ENCODE measurements at places on chromosomes 5 and 9.

DNA sequence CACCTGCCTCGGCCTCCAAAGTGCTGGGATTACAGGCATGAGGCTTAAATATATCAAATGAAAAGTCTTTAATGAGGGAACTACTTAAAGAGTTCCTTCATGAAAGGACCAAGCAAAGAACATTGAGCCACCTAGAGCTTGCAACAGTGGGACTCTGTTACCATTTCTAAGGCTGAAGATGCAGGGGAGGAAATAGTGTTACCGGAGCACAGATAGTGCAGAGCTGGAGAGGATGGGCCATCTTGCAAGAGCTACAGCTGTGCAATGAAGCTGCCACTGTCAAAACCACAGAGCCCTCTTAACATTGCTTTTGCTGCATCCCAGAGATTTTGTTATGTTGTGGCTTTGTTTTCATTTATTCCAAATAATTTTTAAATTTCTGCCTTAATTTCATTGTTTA, 77.1 kb upstream of the NAA35 start:
- no peak for DNase-seq

GRCh38 chr5:159452480-159453167, 122.3 kb upstream of the IL12B start:
- peak; percentile 31 for DNase-seq

- peak; percentile 21 for DNase-seq
Observed at GRCh38 chr9:111897601-111898137, 1.1 kb downstream of the UGCG start.

- peak; percentile 5 for DNase-seq
Observed at GRCh38 chr5:65366655-65367054, 115.1 kb downstream of the ADAMTS6 start.
